Activated CD4-positive, alpha-beta memory T cell treated with anti-CD3 and anti-CD28 coated beads, Interleukin-2, amount 10 ng/mL, durations not matched to agents 7 days and 5 days (primary cell): ENCODE measurements at places on chromosomes 7 and 10.

GRCh38 chr7:148264933-148265557, 325.5 kb upstream of the C7orf33 start:
- no peak for DNase-seq

- DNase-seq: no peak
These were observed 7.7 kb downstream of the UBTD1 start for GRCh38 chr10:97506199-97506991.

- no peak for DNase-seq
These were observed 19.9 kb upstream of the ZNF138 start for GRCh38 chr7:64774204-64774842.

- no peak for DNase-seq
These were observed 8.0 kb downstream of the CCDC186 start for GRCh38 chr10:114166043-114166442.

DNA sequence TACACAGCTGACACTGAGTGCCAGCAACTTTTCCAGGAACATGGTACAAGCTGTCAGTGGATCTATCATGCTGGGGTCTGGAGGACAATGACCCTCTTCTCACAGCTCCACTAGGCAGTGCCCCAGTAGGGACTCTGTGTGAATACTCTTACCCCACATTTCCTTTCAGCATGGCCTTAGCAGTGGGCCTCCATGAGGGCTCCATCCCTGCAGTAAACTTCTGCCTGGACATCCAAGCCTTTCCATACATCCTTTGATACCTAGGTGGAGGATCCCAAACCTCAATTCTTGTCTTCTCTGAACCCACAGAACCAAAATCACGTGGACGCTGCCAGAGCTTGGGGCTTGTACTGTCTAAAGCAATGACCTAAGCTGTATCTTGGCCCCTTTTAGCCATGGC, 116.8 kb downstream of the IQUB start:
- no peak for DNase-seq

DNA sequence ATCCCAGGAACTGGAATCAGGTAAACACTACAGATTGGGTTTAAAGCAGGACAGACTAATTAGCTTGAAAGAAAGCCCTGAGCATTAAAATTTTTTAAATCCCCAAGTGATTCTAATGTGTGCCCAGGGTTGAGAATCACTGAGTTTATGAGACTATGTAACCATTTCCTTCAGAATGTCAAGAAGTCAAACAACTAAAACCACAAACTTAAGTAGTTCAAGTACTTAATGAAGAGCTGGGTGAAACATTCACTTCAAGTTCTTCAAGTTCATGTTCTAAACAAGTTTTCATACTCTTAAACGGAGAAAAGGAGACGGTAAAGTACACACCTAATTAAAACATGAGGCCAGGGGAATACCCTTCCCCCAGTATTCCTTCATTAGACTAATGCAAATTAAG, 28.2 kb upstream of the TLL2 start:
- DNase-seq: no peak

- DNase-seq: no peak
These were observed 176.4 kb upstream of the RHEB start for GRCh38 chr7:151695951-151696541.

DNA sequence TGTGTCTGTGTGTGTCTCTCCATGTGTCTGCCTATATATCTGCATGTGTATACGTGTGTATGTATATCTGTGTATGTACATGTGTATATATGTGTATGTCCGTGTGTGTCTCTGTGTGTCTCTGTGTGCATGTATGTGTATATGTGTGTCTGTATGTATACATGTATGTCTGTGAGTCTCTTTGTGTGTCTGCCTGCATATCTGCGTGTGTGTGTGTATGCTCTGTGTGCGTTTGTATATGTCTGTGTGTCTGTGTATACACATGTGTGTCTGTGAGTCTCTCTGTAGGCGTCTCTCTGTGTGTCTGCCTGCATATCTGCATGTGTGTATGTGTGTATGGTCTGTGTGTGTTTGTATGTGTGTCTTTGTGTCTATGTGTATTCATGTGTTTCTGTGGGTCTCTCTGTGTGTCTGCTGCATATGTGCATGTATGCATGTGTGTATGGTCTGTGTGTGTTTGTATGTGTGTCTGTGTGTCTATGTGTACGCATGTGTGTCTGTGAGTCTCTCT, 23.7 kb upstream of the KLF6 start:
- DNase-seq: no peak

GRCh38 chr7:85030893-85031292, 156.0 kb downstream of the SEMA3D start:
- DNase-seq: no peak

GRCh38 chr10:35745617-35746403, 103.7 kb upstream of the FZD8 start:
- DNase-seq: no peak

DNA sequence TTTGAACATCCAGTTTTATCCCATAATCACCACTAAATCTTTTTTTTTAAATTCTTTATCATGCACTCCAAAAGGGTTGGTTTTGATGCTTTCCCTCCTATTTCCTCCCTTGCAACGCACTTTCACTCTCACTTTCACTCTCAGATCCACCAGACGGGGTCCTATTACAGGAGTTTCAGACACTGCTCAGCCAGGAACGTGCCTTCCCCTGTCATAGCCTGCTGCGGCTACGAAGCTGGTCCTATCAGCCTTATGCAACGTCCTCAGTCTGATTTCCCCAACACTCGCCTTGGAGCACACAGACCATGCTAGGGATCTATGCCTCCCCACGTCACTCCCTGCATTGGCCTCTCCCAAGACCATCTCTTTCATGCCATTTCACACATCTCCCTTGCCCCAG, 23.4 kb downstream of the ZPBP start:
- DNase-seq: no peak
